ENCODE measurements at places on chromosomes 13 and 19.
A peak's percentile ranks its signal among the peaks of the same experiment; 100 is the strongest.

DNA sequence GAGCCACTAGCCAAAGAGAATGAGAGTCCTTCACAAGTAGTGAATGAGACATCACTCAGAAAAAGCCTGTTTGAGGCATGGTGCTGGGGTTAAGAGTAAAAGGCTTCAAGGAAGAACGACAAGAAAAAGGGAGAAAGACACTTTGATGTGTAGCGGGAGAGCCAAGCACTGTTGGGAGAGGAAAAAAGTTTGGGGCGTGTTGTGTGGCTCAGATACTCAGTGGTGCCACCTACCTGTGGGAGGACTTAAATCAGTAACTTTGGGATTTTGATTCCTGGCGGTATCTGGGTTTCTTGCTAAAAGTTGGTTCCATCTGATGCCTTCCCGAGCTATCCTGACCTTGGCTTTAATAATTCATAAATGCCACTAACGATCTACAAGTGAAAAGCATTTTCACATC lies 12.3 kb downstream of the ELSPBP1 start:
- no peak for DNase-seq

- DNase-seq = no peak
These were observed 887.6 kb upstream of the SLC10A2 start for GRCh38 chr13:103953859-103954258.

DNA sequence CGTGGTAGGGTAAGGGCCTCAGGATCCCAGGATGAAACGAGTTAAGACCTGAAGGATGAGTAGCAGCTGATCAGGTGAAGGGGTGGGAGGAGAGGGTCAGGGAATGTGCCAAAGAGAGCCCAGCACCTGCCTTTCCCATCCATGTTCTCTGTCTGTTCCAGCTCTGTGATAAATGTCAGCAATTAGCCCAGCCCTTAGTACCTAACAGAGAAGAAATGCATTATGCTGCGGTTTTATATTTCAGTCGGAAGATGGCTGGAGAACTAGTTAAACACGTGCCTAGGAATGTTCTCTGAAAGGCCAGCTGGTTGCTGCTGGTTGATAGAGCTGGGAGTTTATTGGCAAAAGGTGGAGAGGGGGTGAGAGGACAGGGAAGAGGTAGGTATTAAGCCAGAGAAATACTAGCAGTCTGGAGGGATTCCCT lies 268.2 kb downstream of the SHISA2 start:
- no peak for DNase-seq

- DNase-seq = no peak
These were observed 273.1 kb downstream of the PCDH20 start for GRCh38 chr13:61142506-61142905.

DNA sequence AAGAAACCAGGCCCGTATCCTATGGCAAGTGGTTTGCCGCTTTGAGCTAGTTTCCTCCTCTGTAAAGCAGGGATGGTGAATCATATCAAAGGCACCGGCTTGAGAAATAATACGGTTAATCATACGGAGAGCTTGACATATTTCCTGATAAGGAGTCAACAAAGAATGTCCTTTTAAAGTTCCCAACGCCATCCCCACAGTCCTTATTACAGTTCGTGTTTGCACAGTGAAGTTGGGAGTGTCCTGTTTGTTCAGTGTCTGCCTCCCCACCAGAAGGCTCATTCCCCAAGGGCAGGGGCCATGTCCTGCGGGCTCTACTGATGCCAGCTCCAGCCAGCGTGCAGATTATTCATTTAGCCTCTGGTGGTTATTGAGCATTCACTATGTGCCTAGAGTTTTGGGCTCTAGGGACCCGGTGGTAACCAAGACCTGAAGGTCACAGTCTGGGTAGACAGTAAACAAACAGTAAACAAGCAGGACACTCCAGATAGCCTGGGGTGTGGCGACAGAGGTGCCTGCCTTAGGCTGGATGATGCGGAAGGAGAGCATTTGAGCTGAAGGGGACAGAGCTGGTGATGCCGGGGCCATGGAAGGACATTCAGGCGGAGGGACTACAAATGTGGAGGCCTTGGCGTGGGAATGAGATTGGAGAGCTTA lies 6.3 kb downstream of the GRAMD1A start:
- DNase-seq = peak; percentile 93

DNA sequence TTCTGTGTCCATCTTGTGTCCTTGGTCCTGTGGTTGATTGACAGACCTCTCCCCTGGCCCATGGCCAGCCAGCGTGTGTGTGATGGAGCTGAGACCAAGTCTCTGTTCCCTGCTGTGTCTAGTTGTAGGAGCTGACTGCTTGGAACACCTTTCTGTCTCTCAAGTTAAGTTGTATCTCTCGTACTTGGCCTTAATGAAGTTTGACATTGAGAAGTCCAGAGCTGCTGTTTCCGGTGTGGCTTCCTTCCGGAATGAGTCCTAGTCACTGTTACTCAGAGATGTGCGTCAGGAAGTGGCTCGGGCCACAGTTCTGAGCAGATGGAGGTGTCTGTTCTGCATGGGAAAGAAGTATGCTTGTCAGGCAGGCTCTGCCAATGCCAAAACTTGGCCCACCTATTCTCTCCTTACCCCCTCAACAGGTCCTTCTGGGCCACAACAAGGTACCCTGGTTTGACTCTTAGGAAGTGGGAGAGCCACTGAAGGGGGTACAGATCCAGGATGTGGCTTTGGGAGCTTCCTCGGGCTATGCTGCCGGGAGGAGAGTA lies 54.3 kb downstream of the GATAD2A start:
- no peak for DNase-seq

All from small intestine (tissue), 16 donors.